Activated CD4-positive, alpha-beta memory T cell treated with anti-CD3 and anti-CD28 coated beads, Interleukin-2, amount 10 ng/mL, durations not matched to agents 7 days and 5 days (primary cell): ENCODE measurements at places on chromosomes 7 and 10. TPM values are rescaled to one million over a fixed set of nuclear protein-coding genes. Genes with fewer than 3 reads are reported as not detected.

The PCLO gene
- total RNA-seq, result not detected

The PTPRE gene
- 30.6 TPM for total RNA-seq

The ARMH3 gene
- total RNA-seq, result 22.8 TPM

The SP8 gene
- total RNA-seq, result not detected

DNA sequence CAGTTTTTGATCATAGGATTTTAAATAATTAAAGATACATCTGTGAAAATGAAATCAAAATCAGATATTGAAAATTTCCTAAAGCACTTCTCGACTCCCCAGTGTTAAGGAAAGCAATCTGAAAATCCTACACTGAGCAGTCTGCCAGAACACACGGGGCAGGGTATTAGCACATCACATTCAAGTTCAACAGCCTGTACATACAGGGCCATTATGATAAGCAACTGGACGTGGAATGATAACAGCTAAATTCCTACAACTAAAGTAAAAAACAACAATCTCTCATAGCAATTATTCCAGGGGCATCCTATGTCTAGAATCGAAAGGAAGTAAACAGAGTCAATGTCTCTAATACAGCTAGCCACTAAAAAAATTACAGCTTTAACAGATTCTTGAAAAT lies 31.7 kb downstream of the TRDMT1 start:
- no peak for DNase-seq

GRCh38 chr7:150969475-150969874 lies 8.6 kb downstream of the KCNH2 start:
- DNase-seq, result no peak

- no peak for DNase-seq
These were observed 7.1 kb upstream of the RBM28 start for GRCh38 chr7:128350708-128351295.

DNA sequence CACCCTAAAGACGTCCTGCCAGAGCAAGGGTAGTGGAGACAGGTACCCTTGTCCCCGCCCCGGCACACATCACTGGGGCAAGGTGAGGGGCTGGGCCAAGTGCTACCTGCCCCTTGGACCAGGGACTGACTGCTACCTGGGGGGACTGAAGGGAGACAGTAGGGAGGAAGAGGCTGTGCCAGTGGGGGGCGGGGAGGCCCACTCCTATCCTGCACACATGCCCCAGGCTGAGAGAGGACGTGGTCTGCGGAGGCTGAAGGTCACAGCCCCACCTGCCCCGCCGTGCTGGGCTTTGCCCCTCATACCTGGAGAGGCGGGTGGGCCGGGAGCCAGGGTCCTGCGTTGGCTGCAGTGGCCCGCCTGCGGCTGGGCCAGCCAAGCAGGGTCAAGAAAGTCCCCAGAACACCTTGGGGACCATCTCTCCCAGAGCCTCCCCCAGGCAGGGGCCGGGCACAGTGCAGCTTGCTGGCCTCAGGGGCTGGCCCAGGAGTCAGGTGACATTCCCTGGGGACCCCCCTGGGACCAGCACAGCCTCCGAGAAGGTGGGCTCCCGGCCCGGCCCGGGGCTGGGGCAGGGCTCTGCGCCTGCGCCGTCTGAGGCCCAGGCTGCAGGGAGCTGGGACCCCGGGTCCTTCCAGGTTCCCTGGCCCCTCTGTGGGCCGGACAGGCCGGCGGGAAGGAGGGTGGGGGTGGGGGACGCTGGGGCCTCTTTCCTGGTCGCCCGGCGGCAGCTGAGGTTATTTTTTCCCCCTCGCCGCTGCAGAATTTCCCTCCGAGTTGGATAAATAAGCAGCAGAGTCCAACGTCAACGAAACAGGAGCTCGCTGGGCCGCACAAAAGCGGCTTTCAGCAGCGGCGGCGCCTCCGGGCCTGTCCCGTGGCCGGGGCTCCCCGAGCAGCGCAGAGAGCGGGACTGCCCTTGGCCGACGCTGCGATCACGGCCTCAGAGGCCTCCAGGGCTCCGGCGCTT lies 9.8 kb upstream of the FZD9 start:
- no peak for DNase-seq

- DNase-seq, result no peak
These were observed 6.2 kb upstream of the ITGB1 start for GRCh38 chr10:32964270-32964669.
